Cortex of kidney (tissue), 1 donor: ENCODE measurements at places on chromosomes 2 and 18.

GRCh38 chr2:48541666-48542389 lies 11.9 kb downstream of the STON1 start:
- DNase-seq = no peak

GRCh38 chr2:45705233-45705632 lies 53.8 kb downstream of the PRKCE start:
- no peak for DNase-seq

GRCh38 chr2:36177282-36177681 lies 178.3 kb upstream of the CRIM1 start:
- DNase-seq = no peak

DNA sequence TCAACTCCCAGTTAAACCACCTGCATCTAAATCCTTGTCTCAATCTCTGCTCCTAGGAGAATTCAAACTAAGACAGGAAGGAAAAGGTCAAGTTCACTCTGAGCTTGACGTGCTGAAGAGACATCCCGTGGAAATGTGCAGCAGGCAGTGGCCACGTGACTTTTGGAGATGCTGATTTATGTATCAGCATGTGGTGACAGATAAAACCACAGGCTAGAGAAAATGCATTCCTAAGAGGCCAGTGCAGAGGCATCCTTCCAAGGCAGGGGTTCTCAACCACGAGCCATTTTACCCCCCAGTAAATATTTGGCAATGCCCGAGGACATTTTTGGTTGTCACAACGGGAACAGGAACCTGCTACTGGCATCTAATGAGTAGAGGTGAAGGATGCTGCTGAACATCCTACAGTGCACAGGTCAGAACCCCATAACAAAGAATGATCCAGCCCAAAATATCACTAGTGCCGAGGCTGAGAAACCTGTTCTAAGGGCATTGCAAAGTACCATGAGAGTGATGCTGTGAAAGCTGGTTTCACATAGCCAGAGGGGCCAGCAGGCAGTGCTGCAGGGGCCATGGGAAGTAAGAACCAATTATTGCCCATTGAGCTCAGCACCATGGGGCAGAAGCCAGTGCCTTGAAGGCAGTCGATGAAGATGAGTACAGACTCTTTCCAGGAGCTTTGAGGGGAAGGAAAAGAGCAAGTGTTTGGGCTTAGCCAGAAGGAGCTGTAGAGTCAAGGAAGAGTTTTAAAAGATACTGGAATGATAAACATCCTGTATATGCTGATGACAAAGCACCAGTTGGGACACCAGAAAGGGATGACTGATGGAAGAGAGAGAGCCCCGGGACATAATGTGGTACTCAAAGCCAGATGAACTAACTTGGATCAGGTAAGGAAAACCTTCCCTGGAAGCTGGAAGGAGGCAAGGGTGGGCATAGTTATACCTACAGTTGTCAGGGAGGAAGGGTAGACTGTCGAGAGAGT lies 174.6 kb downstream of the HAUS1 start:
- DNase-seq = no peak

DNA sequence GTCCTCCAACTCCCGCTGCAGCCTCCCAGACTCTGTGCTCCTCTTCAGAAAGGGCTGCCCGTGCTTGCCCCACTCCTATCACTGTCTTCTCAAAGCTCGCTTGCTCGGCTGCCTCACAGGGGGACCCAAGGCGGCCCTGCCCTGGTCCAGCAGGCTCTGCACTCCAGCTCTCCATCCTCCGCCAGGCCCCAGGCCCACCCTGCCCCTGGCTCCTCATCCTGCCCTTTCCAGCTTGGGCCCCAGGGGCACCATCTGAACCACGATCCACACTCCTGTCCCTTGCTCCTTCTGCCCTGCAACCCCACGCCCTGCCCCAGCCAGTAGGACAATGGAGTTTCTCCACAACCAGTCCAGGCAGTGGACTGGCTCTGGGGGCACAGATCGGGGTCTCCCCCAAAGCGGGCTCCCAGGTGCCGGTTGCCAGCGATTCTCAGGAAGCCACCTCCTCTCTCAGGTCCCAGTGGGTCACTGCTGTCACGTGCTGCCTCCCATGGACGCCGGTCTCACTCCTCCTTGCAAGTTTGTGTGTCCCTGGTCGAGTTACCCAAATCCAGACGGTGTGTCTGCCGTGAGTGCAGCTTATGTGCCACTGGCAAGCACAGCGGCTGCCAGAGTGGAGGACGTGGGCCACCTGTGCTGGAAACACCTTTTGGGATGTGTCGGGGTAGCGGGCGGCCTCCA lies 238.5 kb downstream of the HDAC4 start:
- no peak for DNase-seq

GRCh38 chr2:204796581-204796980 lies 251.3 kb downstream of the PARD3B start:
- no peak for DNase-seq

DNA sequence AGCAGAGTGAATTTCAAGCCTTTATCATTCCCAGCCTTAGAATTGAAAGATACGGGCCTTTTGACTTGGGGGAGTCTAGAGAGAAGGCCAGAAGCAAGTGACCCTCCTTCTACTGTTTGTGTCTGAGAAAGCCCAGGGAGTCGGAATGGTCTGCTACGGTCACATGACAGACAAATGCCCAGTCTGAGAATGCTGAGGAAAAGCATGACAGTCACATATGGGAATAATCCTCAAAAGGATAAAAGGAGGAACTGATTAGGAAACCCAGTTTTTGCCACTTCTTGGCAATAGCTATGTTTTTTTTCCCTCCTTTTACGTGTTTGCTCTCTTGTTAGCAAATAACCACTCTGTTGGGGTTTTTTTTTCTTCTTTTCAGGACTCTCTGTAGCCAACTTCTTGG lies 38.1 kb upstream of the HNRNPA3 start:
- no peak for DNase-seq

DNA sequence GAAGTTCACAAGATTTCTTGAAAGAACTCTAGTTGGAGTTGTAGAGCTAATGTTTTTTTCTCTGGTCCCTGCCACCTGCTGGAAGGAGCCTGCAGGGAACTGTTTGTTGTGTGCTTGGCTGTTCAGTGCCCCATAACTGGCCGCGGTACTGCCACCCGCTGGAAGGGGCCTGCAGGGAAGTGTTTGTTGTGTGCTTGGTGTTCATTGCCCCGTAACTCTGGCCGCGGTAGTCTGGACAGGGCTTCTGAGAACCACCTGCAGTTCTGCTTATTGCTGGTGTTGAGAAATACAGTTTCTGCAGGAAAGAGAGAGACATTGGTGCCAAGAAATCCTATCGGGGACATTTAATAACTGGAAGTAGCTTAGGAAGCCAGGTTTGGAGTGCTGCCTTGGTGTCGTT lies 58.1 kb downstream of the AGAP1 start:
- no peak for DNase-seq

DNA sequence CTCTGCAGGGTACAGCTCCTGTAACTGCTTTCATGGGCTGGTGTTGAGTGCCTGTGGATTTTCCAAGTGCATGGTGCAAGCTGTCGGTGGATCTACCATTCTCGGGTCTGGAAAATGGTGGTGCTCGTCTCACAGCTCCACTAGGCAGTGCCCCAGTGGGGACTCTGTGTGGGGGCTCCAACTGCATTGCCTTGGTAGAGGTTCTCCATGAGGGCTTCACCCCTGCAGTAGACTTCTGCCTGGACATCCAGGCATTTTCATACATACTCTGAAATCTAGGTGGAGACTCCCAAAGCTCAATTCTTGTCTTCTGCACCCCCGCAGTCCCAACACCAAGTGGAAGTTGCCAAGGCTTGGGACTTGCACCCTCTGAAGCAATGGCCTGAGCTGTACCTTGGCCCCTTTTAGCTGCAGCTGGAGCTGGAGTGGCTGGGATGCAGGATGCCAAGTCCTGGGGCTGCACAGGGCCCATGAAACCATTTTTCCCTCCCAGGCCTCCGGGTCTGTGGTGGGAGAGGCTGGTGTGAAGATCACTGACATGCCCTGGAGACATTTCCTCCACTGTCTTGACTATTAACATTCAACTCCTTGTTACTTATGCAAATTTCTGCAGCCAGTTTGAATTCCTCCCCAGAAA lies 41.6 kb downstream of the EDAR start:
- no peak for DNase-seq

DNA sequence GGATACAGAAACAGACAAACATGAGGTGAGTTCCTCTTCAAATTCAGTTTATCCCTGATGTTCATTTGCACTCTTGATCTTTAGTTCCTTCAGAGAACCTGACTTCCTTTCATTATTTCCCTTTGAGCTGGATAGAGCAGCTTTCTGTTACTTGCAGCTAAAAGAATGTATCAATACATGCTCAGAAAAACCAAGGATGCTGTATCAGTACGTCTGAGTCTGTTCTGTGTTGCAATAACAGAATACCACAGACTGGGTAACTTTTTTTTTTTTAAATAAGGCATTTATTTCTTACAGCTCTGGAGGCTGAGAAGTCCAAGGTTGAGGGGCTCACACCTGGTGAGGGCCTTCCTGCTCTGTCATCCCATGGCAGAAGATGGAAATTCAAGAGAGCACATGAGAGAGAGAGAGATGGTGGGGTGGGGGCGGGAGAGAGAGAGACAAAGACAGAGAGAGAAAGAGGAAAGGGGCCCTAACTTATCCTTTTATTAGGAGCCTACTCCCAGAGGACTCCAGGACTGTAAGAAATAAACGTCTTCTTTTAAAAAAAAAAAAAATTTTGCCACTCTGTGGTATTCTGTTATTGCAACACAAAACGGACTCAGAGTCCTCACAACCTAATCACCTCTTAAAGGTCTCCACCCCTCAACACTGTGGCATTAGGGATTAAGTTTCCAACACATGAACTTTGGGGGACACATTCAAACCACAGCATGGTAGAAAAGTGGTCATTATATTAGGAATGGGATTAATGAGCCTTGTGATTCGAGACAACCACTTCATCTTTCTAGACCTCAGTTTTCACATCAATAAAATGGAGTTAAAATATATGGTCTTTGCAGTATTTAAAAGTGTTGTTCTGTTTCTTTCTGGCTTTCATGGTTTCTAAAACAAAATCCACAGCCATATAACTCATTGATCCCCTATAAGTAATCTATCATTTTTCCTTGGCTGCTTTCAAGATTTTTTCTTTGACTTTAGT lies 18.4 kb upstream of the SELENOI start:
- DNase-seq = no peak

DNA sequence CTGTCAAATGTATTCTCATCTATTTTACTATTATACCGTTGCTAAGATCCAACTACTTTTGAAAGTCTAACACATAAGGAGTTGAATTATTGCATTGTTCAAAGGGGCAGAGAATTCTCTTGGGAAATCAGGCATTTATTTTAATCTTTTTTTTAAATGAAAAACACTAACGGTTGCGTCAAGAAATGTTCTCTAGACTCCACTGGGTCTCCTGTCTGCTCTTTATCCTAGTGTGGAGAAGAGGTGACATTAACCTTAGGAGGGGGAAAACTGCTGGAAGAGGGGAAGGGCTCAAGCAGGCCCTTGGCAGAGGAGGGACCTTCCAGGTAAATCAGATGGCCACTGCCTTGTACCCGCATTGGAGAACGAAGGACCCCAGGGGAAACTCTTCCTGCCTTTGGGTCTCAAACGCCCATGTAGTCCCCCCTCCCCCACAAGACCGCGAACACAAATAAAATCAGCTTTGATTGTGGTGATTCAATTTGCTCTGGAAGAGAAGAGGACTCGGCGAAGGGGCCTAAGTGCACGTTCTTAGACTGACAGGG lies 1.1 kb upstream of the APCDD1 start:
- no peak for DNase-seq

- no peak for DNase-seq
Measured at GRCh38 chr2:12005886-12006681, 259.7 kb downstream of the LPIN1 start.

- DNase-seq = no peak
Measured at GRCh38 chr18:58288921-58289797, 245.1 kb downstream of the NEDD4L start.

DNA sequence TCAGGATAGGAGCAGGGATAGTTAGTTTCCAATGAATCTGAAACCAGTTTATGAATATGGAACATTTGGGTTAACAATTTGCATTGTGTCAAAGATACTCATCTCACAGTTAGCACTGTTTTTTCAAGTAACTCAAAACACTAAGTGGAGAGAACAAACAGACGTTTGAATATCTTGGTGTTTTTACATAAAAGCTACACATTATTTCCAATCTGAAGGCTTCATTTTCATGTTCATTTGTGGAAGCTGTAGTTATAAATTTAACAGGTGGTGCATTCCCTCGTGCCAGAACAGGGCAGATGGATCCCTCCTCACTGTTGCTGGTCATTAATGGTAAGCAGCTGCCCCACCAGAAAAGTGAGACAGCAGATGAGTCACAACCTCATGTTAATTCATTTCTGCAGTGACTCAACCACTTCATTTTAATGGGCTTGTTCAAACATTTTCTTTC lies 286.9 kb downstream of the TMX3 start:
- no peak for DNase-seq

DNA sequence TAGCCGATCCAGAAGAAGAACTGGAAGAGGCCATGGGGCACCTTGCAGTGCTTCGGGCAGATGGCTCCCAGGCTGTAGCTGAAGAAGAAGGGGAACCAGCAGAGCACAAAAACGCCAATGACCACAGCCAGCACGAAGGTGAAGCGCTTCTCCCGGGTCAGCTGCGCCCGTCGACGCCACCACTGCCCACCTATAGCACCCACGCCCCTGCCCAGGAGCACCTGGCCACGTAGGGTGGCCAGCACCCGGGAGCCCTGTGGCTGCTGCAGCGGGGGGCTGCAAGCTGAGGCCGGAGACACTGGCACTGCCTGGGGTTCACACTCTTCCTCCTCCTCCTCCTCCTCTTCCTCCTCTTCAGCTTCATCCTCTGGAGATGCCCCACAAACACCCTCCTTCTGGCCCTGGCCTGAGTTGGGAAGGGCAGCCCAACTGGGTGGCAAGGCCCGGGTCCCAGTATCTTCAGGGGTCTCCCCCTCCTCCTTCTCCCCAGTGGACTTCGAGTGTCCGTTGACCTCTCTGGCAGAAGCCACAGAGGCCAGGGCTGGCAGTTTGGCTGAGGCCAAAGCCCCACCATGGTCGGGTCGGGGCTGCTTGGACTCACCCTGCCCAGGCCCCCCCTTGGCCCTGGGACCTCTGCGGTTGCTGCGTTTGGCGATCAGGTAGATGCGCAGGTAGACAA lies 1.3 kb downstream of the ADRA2B start:
- no peak for DNase-seq

DNA sequence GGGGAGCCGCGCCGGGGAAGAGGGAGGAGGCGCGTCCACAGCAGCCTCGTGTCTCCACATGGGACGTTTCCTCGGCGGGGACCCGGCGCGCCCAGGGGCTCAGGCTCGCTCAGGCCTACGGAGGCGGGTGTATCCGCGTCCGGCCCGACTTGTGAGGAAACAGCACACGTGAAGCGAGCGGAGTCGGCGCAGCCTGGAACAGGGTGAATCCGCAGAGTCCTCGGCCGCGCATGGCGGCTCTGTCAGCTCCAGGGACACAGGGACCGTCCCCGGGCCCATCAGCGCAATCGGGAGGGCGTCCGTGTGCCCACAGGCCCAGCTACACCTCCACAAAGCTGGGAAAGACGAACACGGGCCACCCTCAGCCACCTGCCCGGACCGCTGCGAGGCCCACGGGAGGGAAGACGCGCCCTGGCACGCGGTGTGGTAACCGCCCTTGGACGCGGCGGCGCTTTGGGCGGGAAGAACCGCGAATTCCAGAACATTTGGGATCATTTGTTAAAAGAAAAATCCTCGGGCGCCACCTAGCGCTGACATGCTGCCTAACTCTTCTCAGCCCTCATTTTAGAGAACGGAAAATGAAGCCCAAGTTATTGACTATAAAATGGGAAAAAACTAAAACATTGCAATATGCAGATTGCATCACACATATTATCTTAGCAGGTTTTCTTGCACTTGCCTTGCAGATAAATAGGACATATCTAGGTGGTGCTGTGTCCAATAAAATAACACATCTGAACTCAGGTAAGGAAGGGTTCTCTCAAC lies 40.4 kb downstream of the TMEM18 start:
- no peak for DNase-seq

- DNase-seq = no peak
Measured at GRCh38 chr2:223943561-223944008, 1.6 kb downstream of the WDFY1 start.
